ENCODE measurements at places on chromosomes 5 and 9. TPM values are rescaled to one million over a fixed set of nuclear protein-coding genes. Genes with fewer than 3 reads are reported as not detected.

- no peak for DNase-seq
These were observed 103.4 kb upstream of the RAI14 start for GRCh38 chr5:34552686-34553085.

DNA sequence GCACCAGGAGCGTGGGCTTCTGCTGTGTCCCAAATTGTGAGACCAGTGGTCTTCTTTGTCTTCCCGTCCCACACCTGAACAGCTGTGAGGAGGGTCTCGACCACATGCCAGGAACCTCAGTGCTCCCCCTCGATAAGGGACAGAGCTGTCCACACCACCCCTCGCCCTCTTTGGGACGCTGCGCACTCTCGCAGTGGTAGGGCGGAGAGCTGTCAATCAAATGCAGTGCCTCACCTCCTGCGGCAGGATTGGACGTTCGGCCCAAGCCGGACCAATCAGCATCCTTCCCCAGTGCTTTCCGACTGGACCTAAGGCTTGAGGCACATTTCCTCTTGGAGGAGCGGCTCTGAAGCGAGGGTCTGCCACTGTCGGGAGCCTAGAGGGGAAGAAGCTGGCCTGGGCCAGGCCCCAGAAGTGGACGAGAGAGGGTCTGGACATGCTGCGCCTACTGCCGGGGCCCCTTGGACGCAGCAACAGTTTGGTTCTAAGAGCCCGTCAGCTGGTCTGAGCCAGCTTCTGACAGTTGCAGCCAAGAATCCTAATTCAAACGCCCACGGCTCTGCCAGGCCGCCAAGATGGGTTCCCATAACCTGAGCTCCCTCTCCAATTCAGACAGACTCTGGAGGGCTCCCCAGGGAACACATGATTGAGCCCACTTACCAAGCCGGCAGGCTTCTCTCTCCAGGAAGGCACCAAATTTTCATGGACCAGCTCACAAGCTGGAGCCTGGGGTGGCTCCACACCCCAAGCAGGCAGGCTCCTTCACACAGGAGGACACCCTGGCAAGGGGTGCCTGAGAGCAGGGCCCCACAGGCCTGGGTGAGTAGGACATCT is 28.1 kb upstream of the ADAMTS2 start:
- no peak for DNase-seq

DNA sequence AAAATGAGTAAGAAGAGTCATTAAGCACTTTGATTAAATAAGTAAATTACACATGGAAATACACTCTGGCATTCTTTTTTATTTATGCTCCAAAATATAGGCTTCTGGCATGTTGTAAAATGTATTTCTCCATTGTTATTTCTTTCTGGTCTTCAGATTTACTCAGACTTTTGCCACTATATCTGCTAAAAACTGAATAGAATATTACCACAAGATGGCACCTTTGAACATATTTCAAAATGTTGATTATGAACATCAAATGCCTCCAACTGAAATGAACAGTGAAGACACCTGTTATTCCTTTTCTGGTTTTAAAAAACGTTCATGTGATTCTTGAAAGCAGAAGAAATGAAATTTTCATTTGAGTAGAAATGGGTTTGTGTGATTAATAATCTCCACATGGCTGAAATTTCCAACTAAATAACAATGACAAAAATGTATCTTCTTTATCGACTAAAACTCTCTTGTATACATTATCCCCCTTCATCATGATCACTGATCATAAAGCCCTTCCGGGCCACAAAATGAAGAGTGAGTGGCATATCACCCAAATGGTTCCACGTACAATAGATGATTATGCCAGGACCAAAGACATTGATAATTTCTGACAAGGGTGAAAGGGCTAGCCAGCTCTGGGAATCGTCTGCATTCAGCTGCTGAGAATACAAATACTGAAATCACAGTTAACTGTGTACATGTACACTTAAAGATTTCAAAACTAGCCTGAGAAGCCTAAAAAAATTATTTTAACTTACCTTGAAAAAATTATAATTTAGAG is 23.8 kb downstream of the TYRP1 start:
- no peak for DNase-seq

DNA sequence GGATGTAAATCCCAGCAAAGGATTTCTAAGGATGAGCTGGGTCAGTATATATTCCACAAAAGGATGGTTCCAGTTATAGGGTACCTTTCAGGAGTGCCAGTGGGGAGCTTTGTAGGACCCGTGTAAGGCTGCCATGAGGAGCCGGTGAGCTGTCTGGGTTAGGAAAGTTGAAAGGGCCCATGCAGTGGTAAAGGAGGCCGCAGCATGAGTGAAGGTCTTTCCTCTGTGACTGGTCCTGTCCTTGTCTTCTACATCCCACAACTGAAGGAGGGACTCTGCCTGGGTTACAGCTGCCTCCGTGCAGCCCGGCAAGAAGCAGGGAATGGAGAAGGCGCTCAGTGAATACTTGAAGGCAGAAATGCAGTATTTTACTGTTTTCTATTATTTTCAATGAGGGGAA is 58.9 kb downstream of the HSPA4 start:
- no peak for DNase-seq

DNA sequence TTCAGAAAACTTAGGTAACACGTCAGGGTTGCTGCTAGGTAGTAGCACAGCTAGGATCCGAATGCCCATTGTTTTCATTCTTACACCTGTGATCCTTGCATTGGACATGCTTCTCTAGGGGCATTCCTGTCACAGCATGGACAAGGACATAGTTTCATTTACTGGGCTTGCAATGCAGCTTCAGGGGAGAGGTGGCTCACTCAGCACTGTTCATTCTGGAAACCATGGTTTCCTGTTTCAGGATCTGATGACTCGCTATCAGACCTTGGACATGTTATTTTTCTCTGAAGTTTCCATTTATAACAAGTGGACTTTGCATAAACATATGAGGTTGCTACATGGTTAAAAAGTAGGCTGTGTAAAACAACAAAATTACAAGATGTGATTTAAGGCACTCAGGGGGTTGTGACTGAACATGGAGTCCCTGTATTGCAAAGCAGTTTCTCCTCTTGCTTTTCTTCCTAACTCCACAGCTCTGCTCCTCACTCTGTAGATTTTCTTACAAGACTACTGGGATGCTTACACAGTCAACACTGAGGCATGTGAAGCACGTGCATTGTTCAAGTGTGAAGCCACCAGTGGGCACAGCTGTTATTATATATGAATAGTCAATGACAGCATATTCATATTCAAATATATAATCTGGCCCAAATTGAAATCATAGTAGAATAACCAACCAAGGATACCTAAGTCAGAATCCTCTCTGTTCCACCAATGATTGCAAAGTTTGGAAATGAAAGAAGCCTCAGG is 66.1 kb upstream of the STK32A start:
- DNase-seq = no peak

SFXN1 gene
- 133 TPM for total RNA-seq
